ENCODE measurements at places on chromosomes 1 and 21. TPM values are rescaled to one million over a fixed set of nuclear protein-coding genes. Genes with fewer than 3 reads are reported as not detected.

DNA sequence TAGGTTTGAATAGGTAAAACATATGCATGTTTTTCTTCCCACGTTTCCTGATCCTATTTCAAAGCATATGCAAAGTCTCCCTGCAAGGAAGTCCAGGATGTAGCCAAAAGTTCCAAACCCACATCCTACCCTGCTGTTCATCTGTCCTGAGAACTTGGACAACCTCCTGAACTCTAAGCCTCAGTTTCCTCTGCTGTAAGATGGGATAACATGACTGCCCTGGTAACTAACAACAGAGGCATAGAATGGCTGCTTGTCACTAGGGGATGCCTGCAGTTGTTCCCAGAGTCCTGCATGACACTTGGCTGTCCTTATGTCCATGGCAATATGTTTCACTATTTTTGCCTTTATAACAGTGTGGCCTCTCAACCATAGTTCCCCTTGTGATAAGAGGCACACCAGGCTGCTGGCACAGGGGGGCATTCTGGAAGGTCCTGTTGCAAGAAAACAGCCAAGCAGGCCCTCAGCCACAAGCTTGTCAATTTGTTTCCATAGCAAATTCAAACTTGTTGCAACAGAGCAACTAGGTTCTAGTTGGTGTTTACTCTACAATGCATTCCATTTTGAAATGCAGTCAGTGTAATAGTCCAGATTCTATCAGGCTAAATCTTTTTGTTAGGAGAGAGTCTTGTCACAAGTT is 1.5 kb upstream of the HDGF start:
- DNase-seq: no peak

Gene LAMTOR5
- polyA plus RNA-seq: 300 TPM

DNA sequence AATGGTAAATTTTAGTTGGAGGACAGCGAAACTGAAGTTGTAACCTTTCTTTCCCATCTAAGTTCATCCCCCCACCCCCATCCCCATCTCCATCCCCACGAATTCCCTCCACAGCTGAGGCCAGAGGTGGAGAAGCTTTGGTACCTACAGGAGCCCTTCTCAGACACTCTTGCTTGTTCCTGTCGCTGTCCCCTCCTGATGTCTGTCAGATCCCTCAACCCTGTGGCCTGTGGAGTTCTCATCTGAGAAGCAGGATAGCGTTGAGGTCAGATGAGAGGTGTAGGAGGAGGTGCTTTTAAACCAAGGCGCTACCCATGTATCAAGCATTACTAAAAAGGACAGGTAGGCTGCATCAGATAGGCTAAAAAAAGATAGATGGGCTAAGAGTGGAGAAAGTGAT is 769 bp downstream of the NTPCR start:
- DNase-seq: no peak

GRCh38 chr1:154752273-154753030 is 117.6 kb downstream of the KCNN3 start:
- DNase-seq: no peak

DNA sequence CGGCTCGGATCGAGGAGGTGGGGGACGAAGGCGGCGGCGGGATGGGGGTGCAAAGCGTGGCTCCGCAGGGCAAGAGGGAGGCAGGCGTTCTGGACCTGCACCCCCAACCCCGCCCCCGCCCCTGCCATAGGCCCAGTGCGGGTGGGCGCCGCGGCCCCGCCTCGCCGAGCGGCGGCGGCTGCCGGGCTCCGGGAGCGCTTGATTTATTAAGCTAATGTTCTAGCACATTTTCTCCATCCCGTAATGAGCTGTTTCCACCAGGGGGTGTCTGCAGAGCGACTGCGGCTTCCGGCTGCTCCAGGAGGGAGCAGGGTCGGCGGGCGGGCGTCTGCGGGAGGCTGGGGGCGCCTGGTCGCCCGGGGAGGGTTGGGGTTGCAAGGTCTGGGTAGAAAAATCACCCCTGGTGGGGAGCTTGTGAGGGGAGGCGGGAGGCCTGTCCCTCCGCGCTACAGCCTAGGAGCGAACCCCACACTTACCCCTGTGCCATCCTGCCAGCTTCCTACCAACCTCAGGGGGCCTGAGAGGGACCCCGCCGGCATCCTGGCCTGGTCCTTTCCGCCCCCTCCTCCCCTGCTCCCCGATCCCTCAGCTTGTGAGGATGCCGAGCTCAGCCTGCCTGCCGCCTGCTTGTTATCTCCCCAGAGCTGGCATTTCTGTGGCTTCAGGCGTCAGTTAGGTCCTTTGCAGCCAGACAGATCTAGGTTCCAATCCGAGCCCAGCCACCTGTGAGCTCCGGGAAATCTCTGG is 48.5 kb upstream of the ACOT11 start:
- no peak for DNase-seq

DNA sequence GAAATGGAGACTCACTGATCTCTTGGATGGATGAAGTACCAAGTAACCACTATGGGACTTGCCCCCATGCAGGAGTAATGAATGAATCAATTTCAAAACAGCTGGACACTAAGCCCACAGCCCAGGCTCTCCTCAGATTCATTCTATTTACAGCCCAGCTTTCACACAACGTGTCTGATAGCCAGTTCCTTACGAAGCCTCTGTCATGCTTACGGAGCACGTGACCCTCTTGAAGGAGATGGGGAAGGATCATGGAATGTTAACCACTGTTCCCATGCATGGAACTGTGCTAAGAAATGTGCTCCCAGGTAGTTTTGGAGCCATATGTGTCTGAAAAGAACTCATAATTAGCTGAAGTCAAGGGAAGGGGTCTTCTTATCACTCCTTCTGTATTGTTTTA is 124.1 kb downstream of the KIF26B start:
- no peak for DNase-seq
